Spinal cord (tissue), 10 donors: ENCODE measurements at places on chromosomes 1 and 21.

GRCh38 chr1:55040083-55040932, 960 bp downstream of the PCSK9 start:
- DNase-seq: no peak

GRCh38 chr1:59229138-59229537, 67.8 kb upstream of the FGGY start:
- no peak for DNase-seq

GRCh38 chr1:41637367-41637766, 152.9 kb upstream of the EDN2 start:
- no peak for DNase-seq

- DNase-seq: no peak
Measured at GRCh38 chr1:218983433-218983832, 190.2 kb upstream of the LYPLAL1 start.

DNA sequence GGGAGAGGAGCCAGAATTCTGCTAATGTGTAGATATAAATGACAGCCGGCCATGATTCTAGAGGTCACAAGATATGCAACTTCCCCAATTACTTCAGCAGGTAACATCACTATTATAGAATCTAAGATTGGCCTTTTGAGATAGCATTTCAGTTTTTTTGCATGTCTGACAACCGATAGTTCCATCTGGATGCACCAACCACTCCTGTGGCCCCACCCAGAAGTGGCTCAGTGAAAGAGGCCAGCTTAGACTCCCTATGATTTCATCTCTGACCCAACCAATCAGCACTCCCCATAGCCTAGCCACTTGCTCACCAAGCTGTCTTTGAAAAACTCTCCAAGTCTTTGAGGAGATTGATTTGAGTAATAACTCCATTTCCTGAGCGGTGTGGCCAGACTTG, 30.3 kb upstream of the NUF2 start:
- no peak for DNase-seq

- no peak for DNase-seq
Measured at GRCh38 chr1:108854221-108855019, 2.5 kb downstream of the AKNAD1 start.

DNA sequence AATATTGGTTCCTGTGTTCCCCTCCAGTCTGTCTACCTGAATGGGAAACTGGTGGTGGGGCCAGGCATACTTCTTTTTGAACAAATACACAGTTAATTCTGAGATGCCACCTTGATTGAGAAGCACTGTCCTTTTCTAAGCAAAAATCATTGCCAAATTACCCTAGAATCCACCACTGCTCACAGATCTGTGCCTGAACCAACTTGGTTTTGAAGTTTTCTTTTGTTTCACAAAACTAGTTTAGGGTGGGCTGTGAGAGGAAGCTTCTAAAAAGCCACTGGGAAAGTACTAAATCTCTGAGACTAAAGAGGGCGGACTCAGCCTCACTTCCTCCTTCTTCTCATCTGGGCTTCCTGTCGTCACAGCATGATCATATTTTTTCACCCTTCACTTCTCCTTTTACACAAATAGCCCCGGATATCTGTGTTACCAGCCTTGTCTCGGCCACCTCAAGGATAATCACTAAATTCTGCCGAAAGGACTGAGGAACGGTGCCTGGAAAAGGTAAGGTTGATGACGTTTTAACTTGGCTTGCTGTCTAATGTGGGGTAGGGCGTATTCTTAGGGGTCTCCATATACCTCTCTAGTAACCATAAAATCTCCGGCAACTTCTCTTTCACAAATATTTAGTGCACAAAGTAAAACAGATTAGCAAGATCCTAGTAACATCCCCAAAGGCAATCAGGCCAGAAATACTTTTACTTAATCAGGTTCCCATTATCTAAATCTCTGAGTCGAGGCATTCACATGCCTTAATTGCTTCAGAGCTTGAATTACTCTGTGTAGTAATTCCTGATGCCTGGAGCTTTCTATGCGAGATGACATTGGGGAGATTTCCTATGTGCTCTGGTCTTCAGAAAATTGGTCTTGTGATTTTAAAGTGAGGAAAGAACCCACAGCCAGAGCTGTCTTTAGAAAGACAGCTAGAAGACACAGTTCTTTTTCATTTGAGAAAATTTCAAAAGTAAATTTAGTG, at the start of gene CD53:
CD53 (plus strand) TSS at position 404 of the 976 bp plus-strand sequence. CDS start 18,261 bp downstream, outside the sequence.
- DNase-seq: no peak

- no peak for DNase-seq
Measured at GRCh38 chr1:12052008-12052573, 11.0 kb upstream of the TNFRSF8 start.

- DNase-seq: no peak
Measured at GRCh38 chr1:77415579-77415978, 133.8 kb downstream of the AK5 start.

DNA sequence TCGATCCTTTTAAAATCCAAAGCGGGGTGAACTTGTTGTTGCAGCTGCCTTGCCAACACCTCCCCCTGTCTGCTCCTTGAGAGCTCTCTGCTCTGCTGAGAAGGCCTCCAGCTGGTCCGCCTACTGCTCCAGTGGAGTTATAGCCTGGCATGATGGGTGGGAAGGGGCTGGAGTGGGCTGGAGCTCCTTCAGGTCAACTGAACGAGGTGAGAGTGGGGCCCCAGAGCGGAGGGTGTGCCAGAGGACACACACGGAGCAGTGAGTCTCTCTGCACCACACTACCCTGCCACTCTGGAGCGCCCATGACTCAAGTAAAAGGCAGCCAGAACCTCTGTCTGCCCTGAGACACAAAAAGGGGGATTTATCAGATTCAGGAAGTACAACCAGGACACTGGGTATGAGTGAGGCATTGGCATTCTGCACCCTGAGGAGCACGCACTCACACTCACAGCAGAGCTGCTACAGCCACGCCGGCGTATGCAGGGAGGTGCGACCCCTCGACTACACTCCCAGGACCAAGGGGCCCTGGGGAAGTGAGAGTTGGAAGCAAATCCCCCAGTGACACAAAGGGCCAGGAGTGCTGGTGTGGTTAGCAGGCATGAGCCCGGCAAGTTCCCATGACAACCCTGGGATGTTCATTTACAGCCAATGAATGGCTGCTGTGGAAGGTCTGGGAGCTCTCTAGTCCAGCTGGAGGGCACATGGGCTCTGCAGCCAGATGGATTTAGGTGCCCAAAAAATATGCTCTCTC, 28.0 kb upstream of the EVA1B start:
- DNase-seq: no peak

GRCh38 chr1:76625886-76626678, 241.2 kb upstream of the ST6GALNAC5 start:
- no peak for DNase-seq

DNA sequence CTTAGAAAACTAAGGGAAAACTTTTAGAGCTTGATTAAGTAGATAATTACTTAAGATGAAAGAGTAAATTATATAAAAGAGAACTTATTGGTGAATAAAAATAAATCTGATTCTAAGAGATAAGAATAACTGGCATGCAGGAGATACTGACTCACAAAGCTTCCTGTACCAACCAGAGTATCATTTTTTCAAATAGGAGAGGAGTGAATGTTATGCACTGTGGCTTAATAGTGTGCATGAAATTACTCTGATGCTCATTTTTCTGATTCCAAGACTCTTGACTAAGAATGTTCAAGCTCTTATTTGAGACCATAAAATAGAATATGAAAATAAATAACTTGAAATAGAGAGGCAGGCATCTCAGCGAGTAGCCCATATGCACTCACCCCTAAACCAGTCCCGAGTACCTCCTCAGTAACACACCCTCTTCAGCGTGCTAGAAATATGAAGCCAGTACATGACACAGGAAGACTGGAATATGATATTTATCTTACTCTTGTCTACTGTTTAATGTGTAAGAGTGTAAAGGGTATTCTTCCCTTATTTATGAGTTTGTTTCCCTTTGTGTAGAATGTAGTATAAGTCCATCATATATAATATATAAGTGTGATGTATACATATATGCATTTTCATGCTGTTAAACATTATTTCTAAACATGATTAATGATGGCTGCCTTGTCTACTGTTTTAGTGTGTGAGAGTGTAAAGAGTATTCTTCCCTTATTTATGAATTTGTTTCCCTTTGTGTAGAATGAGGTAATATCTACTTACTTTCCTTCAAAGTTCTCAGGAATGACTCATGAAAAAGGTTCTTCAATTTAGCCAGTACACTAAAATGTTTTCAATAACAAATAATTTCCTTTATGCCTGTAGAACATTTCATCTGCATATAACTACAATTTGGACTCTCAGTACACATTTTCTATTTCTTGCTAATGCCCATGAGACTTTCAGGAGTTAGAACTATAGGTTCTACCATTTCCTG, 99.2 kb upstream of the PALMD start:
- no peak for DNase-seq

- no peak for DNase-seq
Measured at GRCh38 chr21:31618696-31619430, 40.6 kb upstream of the SOD1 start.

- DNase-seq: no peak
Measured at GRCh38 chr1:84833194-84833593, 59.8 kb downstream of the LPAR3 start.

DNA sequence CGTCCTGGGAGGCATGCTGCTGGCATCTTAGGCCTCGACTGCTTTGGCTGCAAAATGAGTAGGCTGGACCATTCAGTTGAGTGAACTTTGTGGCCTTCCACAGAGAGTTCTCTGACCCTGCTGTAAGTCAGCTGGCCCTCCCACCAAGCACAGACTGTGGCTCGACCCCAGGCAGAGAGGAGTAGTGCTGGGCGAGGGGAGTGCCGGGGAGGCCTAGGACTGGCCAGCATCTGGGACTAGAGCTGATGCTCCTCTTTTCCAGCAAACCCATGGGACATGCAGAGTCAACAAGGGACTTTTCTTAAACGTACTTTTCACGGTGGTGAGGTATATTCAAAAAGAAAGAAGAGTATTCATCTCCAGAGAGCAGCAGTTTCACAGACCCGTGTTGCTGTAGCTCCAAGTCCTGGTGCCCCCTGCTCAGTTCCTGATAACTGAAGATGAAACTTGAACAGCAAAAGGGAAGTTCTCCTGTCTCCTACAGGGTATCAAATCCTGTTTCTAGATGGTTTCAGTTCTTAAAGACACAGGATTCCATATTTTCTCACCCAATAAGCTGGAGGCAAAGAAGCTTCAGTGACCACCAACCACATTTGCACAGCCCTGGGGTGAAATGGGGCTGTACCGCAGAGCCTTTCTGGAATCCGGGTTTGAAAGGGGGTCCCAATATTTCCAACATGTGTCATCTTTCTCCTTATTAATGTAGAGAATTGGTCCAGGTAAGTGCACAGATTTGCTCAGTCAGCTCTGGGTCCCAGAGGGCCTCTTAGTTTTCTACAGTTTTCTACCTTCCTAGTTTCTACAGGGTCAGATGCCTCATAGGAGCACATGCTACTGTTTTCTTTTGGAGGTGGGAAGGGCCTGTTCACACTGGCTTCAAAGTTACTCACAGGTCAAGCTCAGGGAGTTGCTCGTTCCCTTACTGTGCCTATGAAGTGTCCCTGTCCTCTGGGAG, 20.9 kb downstream of the BATF3 start:
- no peak for DNase-seq

GRCh38 chr1:206895325-206895724, 1.9 kb upstream of the IL24 start:
- DNase-seq: no peak

GRCh38 chr1:89613928-89614327, 19.0 kb upstream of the LRRC8C start:
- no peak for DNase-seq

DNA sequence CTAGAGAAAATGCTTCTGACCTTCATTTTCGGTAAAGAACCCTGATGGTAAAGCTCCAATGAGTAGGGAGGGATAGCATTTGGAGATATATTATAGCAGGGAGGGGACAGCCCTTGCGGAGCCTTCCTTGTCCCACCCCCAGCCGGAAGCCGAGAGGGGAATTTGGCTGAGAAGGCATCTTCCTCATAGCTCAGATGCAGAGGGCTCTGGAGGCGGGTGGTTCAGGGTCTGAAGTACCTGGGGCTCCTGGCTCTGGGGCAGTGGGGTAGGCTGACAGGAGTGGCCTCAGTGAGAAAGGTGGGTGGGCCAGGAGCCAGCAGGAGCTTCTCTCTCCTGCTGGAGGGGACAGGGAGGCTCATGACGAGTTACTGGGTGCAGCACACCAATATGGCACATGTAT, 88.0 kb upstream of the IFFO2 start:
- DNase-seq: no peak

DNA sequence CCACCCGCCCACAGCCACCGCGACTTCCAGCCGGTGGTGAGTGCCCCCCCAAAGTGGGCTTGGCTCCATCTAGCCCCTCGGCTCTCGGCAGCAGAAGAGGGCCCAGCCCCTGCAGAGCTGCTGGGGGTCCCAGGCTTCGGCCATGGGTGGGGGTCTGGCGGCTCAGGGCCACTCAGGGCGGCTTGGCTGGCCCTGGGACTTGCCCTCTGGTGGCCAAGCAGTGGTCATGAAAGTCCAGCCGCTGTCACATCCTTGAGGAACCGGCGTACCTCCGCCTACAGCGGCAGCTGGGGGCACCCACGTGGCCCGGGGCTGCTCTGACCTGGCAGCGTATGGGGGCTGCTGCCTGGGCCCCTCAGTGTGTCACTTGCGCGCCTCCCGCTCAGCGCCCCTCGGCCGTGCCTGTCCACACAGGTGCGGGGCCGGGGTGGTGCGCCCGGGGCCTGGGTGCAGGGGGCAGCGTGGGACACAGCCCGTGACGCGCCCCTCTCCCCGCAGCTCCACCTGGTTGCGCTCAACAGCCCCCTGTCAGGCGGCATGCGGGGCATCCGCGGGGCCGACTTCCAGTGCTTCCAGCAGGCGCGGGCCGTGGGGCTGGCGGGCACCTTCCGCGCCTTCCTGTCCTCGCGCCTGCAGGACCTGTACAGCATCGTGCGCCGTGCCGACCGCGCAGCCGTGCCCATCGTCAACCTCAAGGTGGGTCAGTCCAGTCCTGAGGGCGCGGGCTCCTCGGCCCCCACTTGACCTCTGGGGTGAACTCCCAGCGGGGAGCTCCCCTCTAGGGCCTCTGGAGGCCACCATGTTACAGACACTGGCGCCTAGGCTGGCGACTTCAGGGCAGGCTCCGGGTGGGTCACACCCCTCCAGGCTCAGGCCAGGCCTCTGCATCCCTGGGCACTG, 32.4 kb downstream of the SLC19A1 start:
- no peak for DNase-seq

GRCh38 chr21:32529679-32530078, 55.6 kb downstream of the TCP10L start:
- no peak for DNase-seq

DNA sequence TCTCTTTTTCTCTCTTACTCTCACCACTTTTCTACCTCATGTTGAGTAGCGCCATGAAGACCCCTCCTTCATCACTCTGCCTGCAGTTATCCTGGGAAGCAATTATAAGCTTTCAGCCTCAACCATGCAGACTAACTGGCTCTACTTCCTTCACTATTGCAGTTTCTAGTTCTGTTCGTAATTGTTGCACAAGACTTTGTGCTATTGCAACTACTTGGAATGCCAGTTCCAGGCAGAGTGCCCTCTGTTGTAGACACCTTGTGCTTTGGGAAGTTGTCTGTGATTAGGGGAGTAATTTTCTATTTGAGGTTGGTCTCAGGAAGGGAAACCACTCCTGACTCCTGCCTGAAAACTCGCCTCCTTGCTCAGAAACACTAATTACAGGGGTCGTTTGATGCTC, 19.4 kb downstream of the PGM1 start:
- DNase-seq: no peak

GRCh38 chr21:34183331-34183928, 110.1 kb downstream of the MRPS6 start:
- DNase-seq: no peak

GRCh38 chr1:119448127-119448511, 33.2 kb downstream of the HSD3B2 start:
- no peak for DNase-seq

GRCh38 chr1:27342778-27343638, 1.2 kb downstream of the SYTL1 start:
- DNase-seq: no peak

- no peak for DNase-seq
Measured at GRCh38 chr1:176560681-176561080, 97.7 kb downstream of the PAPPA2 start.

- DNase-seq: no peak
Measured at GRCh38 chr1:154895798-154896197, 25.7 kb upstream of the KCNN3 start.
